ENCODE measurements at places on chromosomes 16 and 17.

GRCh38 chr16:58366247-58367031 lies 25.8 kb upstream of the GINS3 start:
- no peak for DNase-seq

GRCh38 chr17:39934324-39934723 lies 6.8 kb downstream of the LRRC3C start:
- no peak for DNase-seq

DNA sequence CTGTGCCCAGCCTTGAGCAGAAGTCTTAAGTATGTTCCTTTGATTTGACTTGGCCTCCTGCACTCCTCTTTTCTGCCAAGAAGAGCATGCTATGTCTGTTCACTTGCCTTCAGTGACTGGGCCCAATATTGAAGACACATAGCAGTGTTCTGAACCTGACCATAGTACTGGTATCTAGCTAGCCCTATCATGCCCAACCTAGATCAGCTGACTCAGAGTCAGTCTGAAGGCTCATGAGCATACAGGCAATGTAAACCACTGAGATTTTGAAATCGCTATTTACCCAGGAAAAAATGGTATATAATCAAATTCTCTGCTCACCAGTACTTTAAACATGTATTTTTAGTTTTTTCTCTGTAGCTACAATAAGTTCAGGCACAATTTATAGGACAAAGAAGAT lies 129.4 kb downstream of the TANC2 start:
- DNase-seq: no peak

GRCh38 chr17:29390851-29391631 lies 878 bp downstream of the TAOK1 start:
- DNase-seq: no peak

- DNase-seq: peak; percentile 21
These were observed 25.5 kb downstream of the TMEM235 start for GRCh38 chr17:78256707-78257591.

GRCh38 chr17:79221597-79221996 lies 147.0 kb downstream of the ENGASE start:
- DNase-seq: no peak

DNA sequence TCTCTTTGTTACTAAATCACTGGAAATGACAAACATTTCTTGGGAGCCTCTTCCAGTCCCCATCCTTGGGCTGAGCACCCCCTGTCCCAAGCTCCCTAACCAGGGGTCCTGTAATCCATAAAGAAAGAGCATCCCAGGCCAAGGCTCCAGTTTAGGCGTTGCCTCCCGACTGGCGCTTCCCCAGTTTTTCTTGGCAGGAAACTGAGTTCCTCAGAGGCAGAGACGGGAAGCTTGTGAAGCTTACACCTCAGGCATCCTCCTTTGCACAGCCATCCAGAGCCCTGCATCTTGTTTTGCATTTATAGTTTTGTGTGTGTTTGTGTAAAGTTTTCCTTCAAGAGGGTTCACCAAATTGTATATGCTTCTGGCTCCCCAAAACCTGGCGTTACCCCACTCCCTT lies 7.1 kb downstream of the COPZ2 start:
- no peak for DNase-seq

GRCh38 chr17:36727577-36727976 lies 126.2 kb downstream of the MRM1 start:
- no peak for DNase-seq

DNA sequence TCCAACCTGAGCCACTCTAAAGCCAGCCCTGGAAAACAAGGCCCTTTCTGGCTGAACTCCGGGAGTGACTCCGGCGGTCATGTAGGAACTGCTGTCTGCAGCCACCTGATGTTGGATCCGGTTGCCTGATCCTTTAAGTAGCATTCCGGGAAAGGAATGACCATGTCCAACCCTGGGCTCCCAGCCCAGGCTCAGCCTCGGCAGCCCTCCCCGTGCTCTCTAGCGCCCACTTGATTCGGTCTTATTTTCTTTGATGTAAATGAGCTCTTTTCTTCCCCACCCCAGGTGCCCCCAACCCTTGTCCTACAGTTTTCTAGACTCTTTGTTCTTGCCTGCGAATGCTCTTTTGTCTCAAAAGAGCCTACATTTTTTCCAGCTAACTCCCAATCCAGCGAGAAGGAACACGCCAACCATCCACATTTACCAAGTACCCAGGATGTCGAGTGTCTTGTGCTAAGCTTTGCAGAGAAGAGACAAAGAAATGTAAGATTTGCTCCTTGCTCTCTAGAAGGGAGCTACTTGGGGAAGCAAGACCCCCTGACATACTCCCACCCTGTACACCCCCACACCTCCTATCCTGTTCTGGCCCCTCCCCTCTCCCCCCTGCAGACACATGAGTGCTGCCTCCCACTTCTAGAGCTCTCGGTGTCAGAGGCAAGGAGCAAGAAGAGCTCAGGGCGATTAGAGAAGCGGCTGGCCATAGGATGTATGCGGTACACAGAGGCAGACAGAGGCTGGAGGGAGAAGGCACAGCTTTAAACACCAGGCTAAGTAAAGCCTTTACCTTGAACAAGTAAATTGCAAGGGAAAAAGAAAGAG lies 53.8 kb downstream of the COG7 start:
- DNase-seq: no peak

GRCh38 chr17:59837308-59838051 lies 55.3 kb downstream of the TUBD1 start:
- DNase-seq: peak; percentile 31

DNA sequence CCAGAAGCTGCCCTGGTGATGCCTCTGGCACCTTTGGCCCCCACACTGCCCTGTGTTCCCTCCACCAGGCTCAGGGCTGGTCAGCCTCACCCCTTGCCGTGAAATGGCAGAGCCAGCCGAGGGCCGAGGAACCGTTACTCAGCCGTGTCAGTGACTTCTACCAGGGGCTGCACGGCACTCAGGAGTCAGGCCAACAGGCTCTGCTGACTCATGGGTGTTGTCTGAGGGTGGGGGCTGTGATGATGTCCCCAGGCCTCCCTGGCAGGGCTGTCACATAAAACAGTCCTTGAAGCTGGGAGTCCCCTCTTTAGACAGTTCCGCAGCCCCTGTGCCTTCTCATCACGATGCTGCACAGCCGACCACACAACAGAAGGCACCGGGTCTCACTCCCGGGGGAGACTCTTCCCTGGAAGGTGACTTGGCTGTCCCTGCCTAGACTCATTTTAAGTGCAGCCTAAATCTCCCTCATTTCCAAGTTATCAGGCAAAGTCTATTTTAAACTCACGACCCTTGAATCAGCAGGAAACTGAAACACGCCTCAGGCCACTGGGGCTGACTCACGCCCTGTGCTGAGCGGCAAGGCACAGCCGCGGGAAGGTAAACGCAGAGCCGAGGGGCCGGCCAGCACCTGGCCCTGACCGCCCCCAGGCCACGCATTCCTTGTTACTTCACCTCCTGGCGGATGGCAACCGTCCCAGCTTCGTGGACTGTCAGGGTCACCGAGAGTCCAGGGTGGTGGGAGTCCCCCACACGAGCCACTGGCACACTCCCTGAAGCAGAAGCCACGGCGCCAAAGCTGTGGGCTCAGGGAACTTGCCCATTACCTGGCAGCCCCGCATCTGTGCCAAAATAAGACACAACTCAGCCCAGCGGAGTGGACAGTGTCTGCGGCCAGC lies 102.6 kb downstream of the ZNF778 start:
- DNase-seq: no peak

DNA sequence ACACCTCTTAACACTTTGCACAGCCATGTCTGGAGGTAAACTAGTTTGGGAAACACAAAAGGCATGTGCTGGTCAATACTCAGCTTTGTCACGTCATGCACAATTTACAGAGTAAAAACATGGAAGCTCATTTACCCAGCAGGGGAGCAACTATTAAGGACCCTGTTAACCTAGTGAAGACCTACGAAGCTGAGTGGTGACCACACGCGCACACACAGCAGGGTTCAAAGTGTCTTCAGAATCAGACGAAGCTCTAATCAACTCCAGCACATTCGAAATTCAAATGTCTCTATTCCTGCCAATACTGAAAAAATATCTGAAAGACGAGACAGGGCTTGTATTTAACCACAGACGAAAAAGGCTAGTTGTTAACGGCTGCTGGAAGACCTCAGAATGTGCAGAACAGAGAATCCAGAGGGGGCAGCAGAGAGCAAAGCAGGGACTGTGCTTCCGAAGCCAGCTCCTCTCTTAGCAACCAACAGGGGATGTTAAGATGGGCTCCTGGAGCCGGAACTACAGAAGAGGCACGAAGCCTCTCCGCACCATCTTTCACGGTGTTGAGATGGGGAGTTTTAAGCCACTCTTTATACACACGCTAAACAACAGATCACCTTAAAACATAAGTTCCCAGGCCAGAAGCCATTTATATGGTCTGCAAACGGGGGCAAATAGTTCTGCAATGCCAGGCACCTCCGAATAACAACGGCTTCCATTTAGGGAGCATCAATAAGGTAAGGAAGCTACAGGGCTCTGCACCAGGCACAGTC lies 45.7 kb downstream of the CMTM4 start:
- DNase-seq: peak; percentile 61

DNA sequence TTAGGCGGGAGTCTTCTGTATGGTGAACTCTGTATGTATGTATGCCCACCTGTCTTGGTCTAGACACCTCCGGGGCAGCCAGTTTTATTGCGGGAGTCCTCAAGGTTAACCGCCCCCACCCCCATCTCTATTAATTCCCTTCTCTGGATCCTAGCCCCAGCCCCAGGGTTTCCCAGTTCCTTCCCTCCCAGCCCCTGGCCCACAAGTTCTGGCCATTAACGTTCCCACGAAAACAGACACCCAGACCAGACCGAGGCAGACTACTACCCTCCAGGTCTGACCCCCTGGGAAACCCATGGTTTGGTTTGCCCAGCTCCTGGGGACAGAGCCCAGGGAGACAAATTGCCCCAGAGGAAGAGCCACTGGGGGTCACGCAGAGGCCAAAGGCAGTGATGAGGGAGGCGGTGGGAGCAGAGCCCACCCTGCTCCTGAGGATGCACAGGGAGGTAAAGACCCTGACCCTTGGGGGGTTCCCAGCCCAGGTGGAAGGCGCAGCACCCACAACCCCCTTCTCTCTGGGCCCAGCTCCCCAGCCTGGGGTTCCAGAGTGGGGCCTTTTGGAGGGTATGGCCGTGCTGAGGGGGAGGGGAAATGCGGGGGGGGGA lies 8.5 kb downstream of the TBKBP1 start:
- DNase-seq: no peak

GRCh38 chr16:29302976-29303375 lies 103.5 kb downstream of the NPIPB11 start:
- no peak for DNase-seq

DNA sequence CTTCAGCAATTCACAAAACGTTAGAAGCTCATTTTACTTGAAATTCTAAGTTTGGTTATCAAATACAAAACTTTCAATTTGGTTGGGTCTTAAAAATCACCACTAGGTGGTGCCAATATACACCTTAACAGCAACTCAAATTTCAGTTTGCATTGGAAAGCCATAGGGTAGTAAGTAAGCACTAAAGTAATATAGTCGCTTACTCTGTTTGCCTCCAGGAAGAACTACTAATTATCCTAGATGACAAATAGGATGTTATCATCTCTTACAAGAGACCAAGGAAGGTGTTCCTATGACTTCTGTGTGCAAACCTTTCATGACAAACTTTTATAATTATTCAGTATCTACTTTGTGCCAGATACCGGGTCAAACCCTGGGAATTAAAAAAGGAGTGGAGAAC lies 93.3 kb downstream of the MYO1D start:
- peak; percentile 70 for DNase-seq

DNA sequence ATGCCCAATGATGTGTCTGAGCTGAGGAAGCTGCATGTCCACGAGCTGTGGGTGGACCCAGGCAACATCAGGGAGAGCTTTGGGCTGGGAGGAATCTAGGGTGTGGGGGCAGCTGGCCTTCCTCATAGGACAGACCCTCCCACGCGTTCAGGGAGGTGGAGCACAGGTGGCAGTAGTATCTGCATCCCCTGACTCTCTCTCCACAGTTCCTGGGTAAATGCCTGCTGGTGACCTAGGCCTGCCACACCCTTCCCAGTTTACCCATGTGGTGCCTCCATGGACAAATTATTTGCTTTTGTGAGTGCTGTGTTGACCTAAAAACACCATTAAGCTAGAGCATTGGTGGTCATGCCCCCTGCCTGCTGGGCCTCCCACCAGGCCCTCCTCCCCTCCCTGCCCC lies 3.2 kb downstream of the HBM start:
- no peak for DNase-seq

DNA sequence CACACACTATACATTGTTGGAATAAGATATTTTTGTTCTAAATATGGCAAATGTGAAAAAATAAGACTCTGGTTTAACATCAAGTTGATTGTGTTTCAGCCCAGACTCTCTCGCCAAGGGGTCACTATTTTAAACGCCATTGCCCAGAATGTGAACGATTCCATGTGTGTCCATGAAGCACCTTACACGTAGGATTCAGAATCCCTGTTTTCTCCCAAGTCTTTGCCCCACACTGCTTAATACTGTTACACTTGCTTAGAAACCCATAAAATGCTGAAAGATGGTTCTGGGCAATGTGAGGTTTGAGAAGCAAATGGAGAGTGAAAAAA lies 7.7 kb downstream of the HS3ST3B1 start:
- DNase-seq: peak; percentile 17

DNA sequence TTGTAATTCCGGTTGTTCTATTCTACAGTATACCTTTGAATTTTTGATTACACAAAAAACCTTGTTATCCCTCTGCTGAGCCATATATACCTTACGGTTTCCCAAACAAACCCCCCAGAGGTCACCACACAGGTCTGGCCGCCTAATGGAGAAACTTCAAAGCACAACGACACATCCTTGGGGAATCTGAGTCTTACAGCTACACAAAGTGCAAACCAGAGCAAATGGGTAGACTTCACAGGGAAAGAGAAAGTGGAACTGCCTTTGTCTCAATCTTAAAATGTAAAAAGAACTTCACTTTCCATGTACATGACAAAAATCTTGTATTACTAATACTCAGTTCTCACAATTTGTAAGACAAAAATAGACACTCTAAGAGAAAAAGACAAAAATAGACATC lies 2.7 kb downstream of the FBXO31 start:
- DNase-seq: no peak

DNA sequence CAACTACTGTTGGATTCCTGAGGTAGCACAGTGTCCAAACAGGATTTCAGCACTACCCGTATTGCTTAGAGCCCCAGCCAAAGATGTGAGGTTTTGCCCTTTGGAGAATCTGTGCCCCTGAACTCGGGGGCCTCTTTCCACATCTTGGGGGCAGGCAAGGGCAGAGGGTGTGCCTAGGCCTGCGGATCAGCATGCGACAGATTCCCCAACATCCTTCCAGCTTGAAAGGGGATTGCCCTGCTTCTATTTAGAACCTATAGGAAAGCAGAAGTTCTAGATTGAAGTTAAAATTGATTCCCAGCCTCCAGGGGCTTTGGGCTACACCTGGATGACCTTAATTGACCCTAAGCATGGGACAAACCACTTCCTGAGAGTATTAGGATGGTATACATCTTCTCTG lies 19.6 kb downstream of the NOD2 start:
- DNase-seq: no peak
